ENCODE measurements at places on chromosomes 4 and X.

DNA sequence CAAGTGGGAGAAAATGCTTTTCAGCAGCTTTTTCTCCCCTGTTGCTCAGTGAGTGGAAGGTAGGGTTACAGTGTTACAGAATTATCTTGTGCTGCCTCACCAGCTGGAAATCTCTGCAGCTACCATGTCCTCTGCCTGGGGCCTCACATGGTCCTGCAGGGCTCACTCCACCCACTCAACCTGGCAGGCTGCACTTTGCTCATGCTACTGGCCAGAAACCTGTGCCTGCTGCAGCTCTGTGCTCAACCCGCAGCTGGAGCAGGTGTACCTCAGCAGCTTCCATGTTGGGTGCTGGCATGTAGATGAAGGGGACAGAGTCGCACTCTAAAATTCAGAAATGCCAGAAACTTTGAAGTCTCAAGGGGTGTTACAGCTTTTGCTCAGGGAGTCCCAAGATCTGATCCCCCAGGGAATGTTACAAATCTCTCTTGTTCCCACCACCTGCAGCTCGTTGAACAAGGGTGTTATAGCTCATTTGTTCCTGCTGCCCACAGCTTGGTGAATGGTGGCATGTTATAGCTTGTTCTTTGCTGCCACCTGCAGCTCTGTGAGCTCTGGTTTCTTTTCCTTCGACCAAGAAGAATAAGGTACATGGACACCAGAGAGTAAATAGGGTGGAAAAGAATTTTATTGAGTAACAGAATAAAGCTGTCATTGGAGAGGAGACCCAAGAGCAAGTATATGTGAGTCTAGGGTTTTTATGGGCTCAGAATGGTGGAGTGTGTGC, 845.8 kb downstream of the TECRL start:
- no peak for DNase-seq

- no peak for DNase-seq
These were observed 40.4 kb upstream of the PGK1 start for GRCh38 chrX:78063687-78064086.

- DNase-seq = no peak
These were observed 139.7 kb upstream of the SPRY1 start for GRCh38 chr4:123256901-123257300.

- DNase-seq = no peak
These were observed 65.1 kb downstream of the PPP3CA start for GRCh38 chr4:101282076-101282844.

GRCh38 chr4:48250980-48251379, 18.7 kb downstream of the TEC start:
- DNase-seq = no peak

DNA sequence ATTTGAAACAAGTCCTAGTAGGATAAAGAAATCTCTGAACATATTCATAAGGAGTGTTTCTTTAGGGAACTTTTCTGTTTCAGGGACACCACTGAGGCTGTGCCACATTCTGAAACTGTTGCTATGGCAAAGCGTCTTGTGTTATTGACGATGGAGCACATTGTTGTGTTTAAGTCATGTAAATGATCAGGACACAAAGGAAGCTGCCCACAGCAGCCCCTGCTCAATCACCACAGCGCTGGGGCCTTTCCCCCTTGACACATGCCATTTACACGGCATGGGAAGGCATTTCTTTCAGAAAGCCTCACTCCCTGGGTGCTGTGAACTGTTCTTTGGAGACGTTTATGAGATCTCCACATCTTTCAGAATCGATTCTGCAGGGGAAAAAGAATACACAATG, 39.8 kb upstream of the MID1 start:
- no peak for DNase-seq

DNA sequence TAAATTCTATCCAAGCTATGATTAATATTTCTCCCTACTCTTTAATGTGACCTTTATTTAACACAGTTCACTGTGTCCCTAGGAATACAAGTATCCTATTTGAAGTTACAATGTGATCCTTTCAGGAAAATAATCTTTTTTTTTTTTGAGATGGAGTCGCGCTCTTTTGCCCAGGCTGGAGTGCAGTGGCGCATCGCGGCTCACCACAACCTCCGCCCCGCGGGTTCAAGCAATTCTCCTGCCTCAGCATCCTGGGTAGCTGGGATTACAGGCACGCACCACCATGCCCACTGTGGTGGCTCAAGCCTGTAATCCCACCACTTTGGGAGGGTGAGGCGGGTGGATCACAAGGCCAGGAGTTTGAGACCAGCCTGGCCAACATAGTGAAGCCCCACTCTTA, 21.9 kb downstream of the TBCK start:
- no peak for DNase-seq

- no peak for DNase-seq
These were observed 64.2 kb downstream of the PPP2R2C start for GRCh38 chr4:6408263-6408662.

- DNase-seq = no peak
These were observed 110.1 kb downstream of the PGRMC2 start for GRCh38 chr4:128177498-128177897.

- DNase-seq = no peak
These were observed 33.0 kb upstream of the FRAS1 start for GRCh38 chr4:78024085-78024484.

GRCh38 chr4:155616117-155616516, 50.5 kb upstream of the GUCY1A1 start:
- no peak for DNase-seq

DNA sequence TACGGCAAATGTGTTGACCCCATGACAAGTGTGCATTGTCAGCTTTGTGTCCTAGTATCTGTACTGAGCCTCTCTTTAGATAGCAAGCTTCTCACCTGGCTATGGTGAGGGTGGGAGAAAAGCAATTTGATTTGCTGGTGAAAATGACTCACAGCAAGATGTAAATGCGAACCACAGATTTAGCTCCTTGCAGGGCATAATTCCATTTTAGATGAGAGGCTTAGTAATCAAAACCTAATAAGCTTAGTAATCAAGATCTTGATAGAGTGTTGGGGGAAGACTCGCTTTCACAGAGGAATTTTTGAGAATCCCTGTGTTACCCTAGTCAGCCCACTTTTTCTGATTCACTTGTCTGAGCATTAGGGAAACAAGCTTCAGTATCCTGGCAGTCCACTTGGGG, 7.7 kb upstream of the OCIAD2 start:
- DNase-seq = no peak

- no peak for DNase-seq
These were observed 53.0 kb downstream of the HAND2 start for GRCh38 chr4:173477016-173477415.

- DNase-seq = no peak
These were observed 89.8 kb upstream of the C1GALT1C1 start for GRCh38 chrX:120719622-120720021.

DNA sequence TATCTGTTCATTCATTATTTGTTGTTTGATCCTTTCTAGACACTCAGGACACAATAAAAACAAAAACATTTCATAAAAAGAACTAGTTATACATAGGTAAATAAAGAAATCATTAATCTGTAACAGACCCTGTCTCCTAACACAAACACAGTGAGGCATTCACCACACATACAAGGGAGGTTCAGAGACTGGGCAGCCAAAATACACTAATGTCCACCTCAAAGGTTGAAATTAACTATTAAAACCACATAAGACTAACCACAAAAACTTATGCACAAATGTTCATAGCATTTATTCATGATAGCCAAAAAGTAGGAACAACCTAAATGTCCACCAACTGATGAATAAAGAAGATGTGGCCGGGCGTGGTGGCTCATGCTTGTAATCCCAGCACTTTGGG, 7.8 kb downstream of the PAPSS1 start:
- no peak for DNase-seq

- DNase-seq = peak; percentile 31
These were observed 16.6 kb downstream of the DCK start for GRCh38 chr4:71009890-71010588.

DNA sequence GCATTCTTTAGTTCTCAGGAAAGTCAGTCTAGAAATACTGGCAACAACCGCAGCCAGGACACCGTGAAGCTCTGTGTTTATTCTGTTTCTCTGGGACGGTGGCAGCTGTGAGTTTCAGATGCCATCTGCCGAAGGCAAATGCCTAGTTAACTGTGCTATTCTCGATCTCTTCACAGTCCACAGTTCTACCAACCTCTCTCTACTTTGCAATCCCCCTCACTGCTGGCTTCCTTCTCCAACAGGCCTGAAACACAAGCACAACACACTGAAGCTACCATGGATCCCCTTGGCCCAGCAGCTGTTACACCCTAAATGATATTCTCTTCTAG, 118.8 kb downstream of the ZNF827 start:
- peak; percentile 63 for DNase-seq

DNA sequence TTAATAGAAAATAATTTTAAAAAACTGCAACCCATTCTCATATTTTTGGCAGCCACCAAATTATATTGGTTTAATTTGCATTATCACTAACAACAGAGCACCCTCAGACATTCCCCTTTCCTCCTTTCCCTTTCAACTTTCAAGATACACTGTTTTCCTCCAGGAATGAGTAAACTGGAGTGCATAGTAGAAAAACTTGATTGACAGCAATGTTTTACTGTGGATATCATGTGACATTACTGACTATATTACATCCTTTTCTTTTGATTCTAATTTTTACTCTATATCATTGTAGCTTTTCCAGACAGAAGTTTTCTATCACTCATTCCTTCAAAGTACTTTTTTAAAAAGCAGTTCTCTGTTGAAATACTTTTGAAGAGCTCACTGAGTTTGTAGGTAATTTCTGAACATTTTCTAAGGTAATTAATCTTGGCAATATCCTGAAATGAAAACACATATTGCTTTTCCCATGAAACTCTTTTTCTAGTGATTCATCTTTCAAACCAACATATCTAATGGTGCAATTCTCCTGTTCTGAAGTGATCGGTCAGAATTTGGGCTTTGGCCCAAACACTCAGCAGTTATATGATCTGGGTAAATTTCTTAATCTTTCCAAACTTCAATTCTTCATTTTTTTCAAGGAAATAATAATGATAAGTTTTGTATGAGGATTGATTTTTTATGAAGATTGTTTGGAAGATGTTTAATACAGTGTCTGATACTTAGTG, 920.4 kb upstream of the EPHA5 start:
- no peak for DNase-seq

DNA sequence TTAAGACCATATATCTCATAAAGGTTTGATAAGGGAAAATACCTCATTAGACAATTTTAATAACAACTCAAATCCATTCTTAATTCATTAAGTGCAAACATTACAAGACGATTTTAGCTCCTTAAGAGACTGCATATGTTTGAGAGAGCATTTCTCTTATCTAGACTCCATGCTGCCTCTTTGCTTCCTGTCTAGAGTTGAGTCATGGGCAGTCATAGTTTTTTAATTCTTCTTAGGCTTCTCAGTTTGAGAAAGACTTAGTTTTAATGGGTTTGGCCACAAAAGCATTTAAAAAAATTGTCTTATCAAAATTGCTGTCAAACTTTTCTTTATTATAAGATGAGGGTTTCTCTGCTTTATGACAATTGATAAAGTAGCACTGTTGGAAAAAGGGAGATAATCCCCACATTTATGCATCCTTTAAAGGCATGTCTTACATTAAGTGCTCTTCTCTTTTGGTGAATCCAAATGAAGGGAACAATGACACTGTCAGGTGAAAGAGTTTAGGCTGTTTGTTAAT, 713.4 kb downstream of the PCDH18 start:
- no peak for DNase-seq

DNA sequence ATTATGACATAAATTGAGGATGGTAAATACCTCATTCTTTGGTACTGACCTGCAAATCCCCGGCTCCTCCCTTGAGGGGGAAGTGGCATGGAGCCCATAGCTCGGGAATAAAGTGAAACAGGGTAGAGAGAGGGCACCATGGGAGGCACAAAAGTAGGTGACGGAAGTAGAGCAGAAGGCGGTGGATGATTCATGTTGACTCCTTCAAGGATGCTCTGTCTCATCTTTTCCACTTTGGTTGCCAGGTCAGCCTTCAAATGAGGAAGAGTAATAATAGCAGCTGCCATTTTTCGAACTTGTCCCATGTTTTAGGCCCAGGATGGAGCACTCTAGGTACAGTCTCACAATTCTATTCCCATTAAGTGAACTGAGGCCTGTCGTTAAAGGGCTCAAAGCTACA, 41.4 kb upstream of the PHF8 start:
- DNase-seq = no peak

DNA sequence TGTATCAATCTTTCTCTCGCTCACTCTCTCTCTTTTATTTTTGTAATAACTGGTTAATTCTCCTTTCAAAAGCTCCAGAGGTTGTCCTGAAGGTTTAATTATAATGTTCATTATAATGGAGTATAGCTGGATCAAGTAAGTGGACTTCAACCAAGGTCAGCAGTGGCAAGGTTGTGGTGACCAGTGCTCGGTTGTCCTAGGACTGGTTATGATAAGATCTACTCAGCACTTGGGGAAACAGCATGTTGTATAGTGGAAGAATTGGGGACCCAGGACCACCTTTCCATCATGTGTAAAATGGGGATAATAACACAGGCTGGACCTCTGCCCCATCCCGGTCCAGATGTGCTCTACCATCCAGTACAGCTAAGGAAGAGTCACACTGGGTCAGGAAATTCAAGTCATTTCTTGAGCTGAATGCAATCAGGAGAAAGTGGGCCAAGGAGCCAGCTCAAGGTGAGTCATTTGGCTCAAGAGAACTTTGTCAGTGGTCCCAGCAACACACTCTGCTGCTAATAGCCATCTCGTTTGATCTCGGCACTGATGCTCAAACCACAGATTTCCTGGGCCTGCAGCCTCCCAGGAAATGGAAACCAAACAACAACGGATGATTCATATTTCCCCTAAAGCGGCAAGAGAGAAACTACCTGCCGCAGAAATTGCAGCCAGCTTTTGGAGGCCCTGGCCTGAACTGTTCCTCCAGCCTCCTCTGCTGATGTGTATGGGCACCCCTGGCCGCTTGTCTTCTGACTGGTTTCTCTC, 123.6 kb upstream of the RBPJ start:
- no peak for DNase-seq

GRCh38 chr4:138573246-138573645, 331.1 kb upstream of the SLC7A11 start:
- DNase-seq = no peak

- DNase-seq = no peak
These were observed 199.9 kb upstream of the NEIL3 start for GRCh38 chr4:177109769-177110168.

DNA sequence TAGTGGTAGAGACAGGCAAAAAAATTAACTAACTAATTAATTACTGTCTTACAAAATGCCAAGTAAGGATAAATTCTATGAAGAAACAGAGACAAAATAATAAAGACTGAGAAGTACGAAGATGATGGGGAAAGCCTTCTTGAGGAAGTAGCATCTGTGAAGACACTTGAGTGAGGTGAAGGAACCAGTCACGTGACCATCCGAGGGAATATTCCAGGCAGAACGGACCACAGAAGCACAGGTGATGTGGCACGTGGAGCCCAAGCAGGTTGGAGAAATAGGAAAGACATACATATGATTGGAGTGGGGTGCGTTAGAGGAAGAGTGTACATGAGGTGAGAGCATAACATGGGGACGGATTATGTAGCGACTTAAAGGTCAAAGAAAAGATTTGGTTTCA, 30.5 kb upstream of the SPP1 start:
- no peak for DNase-seq
